Astrocyte of the spinal cord (primary cell): ENCODE measurements at places on chromosomes 16 and 17.

- DNase-seq: no peak
Observed at GRCh38 chr16:3789375-3790099, 72.2 kb upstream of the TRAP1 start.

GRCh38 chr16:85462714-85463611, 150.2 kb upstream of the GSE1 start:
- DNase-seq: no peak

DNA sequence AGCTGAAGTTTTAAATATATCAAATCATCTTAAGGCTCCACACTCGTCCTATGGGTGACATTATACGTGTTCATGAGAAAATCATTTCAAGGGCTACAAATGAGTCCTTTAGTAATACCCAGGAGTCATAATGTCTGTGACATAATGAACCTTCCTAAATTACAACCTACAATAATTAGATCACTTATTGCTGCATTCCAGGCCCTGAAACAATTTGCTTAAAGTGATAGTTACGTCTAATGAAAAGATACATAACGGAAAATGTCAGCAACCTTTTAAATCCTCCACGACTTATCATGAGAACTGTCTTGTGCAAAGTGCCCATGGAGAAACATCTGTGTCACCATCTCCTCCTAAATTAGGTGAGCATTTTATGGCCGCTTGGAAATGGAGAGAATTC, 43.4 kb downstream of the IRX3 start:
- no peak for DNase-seq

DNA sequence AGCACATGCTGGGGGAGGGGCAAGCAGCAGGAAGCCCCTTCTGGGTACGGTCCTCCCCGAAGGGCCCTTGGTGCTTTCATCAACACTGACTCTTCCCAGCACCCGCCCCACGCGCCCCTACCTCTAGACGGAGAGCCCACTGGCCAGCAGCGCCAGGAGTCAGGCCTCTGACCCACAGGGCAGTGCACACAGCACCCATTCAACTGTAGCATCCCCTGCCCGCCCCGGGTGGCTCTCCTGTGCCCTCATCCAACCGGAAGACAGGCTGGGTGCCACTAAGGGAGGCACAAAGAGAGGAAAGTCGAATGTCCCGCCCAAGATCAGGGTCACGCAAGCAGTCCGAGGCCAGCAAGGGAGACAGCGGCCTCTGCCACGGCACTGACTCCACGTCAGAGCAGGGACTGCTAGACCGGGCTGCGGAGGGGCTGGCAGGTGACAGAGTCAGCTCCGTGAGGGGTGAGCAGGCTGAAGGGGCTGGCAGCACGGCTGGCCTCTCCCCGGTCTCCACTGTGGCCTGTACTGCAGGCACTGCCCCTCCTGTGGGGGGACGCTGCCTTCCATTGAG, 9.8 kb downstream of the MSRB1 start:
- DNase-seq: no peak

GRCh38 chr17:38465391-38466345, 37.4 kb downstream of the ARHGAP23 start:
- no peak for DNase-seq

GRCh38 chr17:57631871-57632270, 113.2 kb downstream of the CCDC182 start:
- DNase-seq: no peak

DNA sequence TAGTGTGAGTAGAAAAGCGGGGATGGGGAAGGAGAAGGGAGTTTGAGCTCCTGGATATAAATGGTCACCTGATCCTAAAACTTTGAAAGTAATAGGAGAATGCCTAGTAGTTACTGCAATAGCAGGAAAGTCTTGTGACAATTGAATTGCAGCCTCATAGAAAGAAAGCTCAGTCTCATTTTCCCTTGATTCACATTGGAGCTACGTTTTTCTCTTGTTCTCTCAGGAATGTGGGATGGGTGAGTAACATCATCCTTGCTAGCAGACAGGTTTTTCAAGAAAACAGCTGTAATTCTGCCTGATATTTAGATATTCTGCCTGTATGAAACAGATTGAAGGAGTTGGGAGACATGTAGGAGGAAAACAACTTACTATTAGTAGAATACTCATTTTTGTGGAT, 25.3 kb downstream of the SF3B3 start:
- no peak for DNase-seq

GRCh38 chr17:19757536-19758180, 9.6 kb upstream of the ALDH3A1 start:
- DNase-seq: no peak

DNA sequence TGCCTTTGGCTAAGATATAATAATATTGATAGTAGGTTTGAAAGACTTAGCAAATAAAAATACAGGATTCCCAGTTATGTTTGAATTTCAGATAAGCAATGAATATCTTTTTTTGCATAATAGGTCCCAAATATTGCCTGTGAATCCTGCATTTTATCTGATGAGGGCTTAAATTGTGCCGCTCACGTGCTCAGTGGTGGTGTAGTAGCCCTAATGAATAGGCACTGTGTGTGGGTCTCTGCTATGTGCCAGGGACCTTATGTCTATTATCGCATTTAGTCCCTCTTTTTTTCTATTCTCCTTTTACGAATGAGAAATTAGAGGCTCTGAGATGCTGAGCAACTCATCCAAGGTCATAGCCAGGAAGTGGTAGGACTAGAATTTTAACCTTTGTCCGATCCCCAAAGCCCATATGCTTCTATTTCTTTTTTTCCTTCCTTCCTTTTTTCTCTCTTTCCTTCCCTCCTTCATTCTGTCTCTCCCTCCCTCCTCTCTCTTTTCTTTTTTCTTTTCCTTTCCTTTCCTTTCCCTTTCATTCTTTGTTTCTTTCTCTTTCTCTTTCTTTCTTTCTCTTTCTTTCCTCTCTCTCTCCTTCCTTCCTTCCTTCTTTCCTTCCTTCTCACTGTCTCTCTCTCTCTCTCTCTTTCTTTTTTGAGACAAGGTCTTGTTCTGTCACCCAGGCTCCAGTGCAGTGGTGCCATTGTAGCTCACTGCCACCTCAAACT, 47.2 kb downstream of the RGS9 start:
- DNase-seq: no peak

- no peak for DNase-seq
Observed at GRCh38 chr16:19771796-19772195, 53.7 kb downstream of the IQCK start.

- no peak for DNase-seq
Observed at GRCh38 chr17:39632153-39632941, 4.6 kb upstream of the STARD3 start.

GRCh38 chr17:145671-146541, 8.5 kb downstream of the SCGB1C2 start:
- no peak for DNase-seq

GRCh38 chr16:52455549-52456277, 91.2 kb downstream of the TOX3 start:
- DNase-seq: no peak

DNA sequence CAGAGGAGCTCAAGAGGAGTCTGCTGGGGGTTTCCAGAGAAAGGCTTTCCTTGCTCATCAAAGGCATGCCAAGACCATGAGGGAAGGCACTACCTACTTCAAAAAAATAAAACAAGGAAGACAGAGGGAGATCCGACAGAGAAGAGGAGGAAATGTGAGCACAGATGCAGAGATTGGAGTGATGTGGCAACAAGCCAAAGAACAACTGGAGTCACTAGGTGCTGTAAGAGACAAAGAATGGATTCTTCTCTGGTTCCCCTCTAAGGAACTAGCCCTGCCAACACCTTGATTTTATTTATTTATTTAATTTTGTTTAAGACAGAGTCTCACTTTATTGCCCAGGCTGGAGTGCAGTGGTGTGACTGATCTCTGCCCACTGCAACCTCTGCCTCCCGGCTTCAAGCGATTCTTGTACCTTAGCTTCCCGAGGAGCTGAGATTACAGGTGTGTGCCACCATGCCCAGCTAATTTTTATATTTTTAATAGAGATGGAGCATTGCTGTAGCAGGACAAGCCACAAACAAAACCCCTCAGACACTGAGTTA, 13.8 kb upstream of the ACSF2 start:
- no peak for DNase-seq

GRCh38 chr16:88290850-88291830, 91.6 kb upstream of the ZNF469 start:
- DNase-seq: no peak

GRCh38 chr17:13598353-13599167, 3.2 kb downstream of the HS3ST3A1 start:
- DNase-seq: peak; percentile 56

GRCh38 chr16:84739349-84740124, 39.7 kb downstream of the USP10 start:
- DNase-seq: peak; percentile 78
